ENCODE measurements at places on chromosomes 16 and 17.

DNA sequence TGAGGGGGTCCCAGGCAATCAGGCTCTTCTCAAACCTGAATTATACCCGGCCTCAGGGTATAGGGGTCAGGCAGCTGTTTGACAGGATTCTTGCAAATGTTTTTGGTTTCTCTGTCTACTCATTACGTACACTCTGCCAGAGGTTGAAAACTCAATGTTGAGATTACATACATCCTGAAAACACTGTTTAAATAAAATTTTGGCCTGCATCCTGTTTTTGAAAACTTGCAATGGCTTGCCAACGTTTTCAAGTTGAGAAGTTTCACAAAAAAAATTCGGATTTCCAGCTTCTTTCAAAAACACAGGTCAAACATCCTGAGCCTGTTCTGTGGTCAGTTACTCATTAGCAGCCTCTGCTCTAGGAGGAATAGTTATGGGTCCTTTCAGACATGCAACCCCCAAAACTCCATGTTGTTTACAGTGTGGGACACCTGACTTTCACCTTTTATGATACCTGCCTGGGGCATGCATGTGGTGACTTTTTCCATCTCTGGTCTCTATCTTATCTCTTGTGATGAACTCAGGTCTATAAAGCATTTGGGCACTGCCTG is 577.8 kb downstream of the WWOX start:
- DNase-seq = no peak

GRCh38 chr17:8005967-8006730 is 3.7 kb downstream of the GUCY2D start:
- no peak for DNase-seq

DNA sequence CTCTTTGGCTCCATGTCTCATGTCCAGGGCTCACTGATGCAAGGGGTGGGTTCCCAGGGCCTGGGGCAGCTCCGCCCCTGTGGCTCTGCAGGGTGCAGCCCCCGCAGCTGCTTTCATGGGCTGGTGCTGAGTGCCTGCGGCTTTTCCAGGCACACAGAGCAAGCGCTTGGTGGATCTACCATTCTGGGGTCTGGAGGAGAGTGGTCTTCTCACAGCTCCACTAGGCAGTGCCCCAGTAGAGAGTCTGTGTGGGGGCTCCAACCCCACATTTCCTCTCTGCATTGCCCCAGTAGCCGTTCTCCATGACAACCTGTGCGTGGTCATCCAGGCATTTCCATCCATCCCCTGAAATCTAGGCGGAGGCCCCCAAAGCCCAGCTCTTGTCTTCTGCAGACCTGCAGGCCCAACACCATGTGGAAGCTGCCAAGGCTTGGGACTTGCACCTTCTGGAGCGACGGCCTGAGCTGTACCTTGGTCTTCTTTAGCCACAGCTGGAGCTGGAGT is 5.2 kb downstream of the IL32 start:
- DNase-seq = no peak

- DNase-seq = no peak
Measured at GRCh38 chr17:3029213-3029913, 34.0 kb downstream of the OR1D5 start.

- DNase-seq = no peak
Measured at GRCh38 chr16:66853261-66854139, 9.3 kb downstream of the CA7 start.

DNA sequence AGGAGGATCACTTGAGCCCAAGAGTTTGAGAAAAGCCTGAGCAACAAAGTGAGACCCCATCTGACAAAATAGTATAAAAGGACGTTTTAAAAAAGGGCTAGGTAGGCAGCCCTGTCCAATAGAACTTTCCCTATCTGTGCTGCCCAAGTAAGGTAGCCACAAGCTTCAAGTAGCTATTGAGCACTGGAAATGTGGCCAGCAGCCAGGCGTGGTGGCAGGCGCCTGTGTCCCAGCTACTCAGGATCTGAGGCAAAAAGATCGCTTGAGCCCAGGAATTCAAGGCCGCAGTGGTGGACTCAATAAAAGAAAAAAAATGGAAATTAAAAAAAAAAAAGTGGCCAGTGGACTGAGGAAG is 1.5 kb upstream of the NQO1 start:
- no peak for DNase-seq

DNA sequence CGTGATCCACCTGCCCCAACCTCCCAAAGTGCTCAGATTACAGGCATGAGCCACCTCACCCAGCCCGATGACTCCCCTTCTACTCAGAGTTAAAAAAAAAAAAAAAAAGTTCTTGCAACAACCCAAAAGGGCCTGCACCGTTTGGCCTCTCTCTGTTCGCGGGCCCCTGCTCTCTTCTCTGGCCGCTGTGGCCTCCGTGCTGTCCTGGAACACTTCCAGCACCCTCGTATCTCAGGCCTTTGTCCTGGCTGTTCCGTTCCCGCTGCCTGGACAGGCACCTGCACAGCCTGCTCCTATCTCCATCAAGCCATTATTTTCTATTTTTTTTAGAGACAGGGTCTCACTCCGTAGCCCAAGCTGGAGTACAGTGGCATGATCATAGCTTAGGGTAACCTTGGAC is 10.8 kb downstream of the MYO1C start:
- DNase-seq = no peak

DNA sequence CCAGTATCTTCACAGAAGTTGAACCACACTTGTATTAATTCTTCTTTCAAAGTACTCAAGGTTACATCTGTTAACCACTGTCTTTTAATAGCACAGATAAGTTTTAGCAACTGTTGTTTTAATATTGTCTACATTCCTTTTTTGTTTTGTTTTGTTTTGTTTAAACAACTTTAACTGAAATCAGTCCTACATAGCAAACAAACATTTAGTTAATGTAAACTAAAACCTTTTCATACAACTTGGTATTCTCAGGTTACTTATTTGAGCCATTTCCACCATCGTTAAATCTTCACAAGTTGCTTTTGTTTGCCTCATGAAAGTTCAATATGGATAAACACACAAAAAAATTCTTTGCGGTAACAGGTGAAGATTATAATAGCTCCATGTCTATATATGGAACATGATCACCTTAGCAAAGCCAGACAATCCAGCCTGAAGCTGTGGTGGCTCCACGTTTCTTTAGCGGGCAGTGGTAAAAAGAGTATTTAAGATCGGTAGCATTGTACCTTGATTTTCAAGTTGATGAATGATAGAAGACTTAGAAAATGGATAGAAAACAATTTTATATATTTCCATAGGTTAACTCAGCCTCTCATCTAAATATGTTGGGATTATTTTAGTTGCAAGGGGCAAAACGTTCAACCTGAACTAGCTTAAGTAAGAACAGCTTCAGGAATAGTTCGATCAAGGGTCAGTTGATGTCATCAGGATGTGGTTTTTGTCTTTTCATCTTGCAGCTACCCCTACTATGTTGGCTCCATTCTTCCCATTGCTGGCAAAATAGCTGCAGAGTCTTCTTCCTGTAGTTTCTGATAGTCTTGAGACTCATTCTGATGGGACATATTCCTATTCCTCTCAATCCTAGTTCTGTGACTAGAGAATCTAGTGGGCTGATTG is 182.8 kb downstream of the FTO start:
- DNase-seq = no peak

DNA sequence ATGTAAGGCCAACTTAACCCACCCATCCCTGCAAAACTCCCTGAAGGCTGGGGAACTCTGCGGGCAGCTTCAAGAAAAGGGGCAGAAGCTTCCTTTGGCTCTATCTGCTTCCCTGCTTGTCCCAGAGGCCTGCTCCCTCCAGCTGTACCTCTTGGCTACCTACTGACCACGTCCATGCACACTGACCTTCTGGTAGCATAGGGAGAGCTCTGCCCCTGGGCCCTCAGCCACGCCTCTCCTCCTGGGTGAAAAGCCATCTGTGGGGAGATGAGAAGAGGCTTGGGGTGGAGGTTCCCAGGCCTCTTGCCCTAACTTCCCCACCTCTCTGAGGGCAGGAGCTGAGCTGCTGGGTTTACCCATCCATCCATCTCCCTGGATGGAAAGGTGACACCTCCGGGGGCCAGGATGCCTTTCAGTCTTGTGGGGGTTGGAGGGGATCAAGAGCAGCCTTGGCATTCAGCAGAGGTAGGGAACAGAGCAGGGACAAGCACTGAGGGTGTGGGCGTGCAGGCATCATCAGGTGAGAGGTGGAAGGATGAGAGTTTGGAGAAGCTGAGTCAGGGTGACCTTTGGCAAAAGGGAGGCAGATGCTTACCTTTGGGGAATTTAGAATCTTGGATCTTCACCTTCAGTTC is 23.4 kb upstream of the MFSD6L start:
- no peak for DNase-seq

DNA sequence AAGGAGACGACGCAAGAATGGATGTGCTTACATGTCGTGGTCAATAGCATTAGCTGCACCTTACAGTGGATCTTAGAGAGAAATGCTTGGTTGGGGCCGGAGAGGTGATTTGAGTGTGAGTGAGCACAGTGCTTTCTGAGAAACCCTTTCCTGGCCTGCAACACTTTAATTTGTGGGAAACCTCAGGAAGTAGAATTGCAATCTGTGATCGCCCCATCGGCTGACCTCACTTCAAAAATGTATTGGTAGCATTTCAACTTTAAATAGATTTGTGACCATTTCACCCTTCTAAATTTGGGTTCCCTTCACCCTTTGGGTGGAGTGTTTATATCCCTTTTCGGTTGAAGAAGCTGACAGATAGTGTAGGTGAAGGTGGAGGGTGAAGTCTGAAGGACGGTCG is 13.2 kb downstream of the PRKCB start:
- no peak for DNase-seq

DNA sequence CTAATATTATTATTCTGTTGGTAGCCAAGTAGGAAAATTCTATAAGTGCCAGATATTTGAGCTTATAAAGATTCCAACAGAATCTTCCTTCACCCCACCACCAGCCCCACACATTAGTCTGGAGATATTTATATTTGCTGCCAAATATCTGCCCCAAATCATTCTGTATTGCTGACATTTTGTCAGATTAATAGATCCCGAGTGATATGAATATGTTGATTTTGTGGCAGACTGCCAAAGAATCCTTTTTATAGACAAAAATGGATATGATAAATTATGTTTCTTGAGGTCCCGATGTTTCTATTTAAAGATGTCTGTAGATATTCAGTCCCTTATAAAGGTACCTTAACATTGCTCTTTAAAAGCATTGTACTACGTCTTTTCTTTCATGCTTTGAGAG is 162.2 kb upstream of the KCNJ16 start:
- no peak for DNase-seq

GRCh38 chr17:8798176-8798845 is 854 bp downstream of the MFSD6L start:
- no peak for DNase-seq

DNA sequence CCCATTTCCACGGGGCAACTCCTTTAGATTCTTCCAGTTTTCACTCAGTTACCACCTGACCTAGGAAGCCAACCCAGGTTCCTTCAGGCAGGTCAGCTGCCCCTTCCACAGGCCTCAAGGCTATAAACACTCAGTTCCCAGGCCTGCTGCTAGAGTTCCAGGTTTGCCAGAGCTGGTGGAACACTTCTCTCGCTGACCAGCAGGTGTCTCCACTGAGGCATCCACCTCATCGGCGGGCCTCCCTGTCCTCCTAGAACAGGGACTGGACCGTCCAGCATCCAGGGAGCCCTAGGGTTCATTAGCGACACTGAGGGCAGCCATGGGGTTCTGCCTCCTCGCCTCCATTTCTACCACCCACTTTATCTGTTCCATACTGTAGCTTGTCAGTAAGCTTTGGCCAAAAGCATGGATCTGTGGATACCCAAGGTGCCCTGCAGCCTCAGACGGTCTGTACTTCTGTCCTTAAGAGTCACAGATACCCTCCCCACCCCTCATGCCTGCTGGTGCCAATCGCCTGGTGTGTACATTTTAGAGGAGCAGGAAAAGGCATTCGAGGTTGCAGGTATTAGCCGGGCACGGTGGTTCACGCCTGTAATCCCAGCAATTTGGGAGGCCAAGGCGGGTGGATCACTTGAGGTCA is 29.0 kb downstream of the PIMREG start:
- DNase-seq = no peak

DNA sequence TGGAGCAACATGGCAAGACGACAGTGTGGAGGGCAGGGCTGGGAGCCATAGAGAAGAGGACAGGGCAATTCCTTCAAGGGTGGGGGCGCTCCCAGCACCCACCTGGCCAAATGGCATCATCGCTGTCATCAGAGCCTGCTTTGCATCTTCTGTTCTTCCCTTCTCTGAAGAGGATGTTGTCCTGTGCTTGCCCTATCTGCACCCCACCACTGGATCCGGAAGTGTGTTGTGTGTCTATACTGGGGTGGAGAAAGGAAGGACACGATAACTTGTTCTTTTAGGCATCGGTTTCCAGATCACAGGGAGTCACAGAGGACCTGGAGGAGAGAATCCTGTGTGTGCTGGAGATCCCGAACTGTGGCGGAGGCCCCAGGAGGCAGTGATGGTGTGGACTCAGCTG is 25.7 kb upstream of the ANKRD40CL start:
- DNase-seq = no peak

GRCh38 chr16:13148836-13149235 is 247.4 kb downstream of the SHISA9 start:
- DNase-seq = no peak

GRCh38 chr17:18257268-18257981 is 1.1 kb downstream of the FLII start:
- DNase-seq = no peak

- DNase-seq = no peak
Measured at GRCh38 chr17:74153821-74154430, 49.6 kb upstream of the RPL38 start.

DNA sequence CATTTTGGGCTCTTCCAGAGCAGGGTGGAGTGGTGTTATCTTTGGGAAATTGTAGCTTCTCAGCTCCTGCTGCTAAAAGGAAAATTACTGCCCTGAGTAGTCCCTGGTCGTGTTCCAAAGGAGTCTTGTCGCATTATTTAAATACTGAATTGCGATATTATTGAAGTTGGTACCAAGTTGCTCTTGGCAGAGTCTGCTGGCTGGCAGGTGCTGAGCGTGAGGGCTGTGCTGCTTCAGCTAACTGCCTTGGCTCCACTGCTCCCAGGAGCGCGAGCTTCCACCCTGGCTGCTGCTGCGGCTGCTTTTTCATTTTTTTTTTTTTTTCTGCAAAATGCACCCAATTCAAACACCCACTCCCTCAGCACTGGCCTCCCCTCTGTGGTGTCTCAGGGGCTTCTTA is 289.8 kb downstream of the MAF start:
- no peak for DNase-seq

- DNase-seq = no peak
Measured at GRCh38 chr16:4081521-4082021, 34.7 kb downstream of the ADCY9 start.

GRCh38 chr16:64150193-64150592 is 971.7 kb downstream of the CDH11 start:
- DNase-seq = no peak

GRCh38 chr16:88785106-88785924 is at the start of gene PIEZO1:
TSS of gene PIEZO1 (minus strand) at chr16:88785220. CDS start at chr16:88784964, 256 bp downstream.
- no peak for DNase-seq

- DNase-seq = no peak
Measured at GRCh38 chr17:27649929-27650328, 18.9 kb downstream of the LGALS9 start.

DNA sequence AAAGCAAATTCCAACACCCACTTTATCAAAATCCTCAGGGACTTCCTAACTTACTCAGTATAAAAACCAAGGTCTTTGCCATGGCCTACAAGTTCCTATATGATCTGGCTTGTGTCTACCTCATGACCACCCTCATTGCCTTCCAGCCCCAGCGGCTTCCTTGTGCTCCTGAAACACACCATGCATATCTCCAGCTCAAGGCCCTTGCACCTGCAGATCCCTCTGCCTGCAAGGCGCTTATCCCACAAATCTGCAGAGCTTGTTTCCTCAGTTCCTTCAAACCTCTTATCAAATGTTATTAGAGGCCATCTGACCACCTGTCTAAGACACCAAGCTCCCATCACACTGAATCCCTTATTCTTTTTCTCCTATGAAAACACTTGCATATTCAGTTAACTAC is 2.6 kb downstream of the BBS2 start:
- DNase-seq = no peak

- no peak for DNase-seq
Measured at GRCh38 chr16:77591347-77591746, 131.0 kb upstream of the NUDT7 start.
